ENCODE measurements at places on chromosomes 13 and 19. TPM values are rescaled to one million over a fixed set of nuclear protein-coding genes. Genes with fewer than 3 reads are reported as not detected.

ZNF765 gene
- 14.5 TPM for polyA plus RNA-seq

ZNF154 gene
- 30.9 TPM for polyA plus RNA-seq

PLIN5 gene
- 2.8 TPM for polyA plus RNA-seq

OR7C1 gene
- 0.21 TPM for polyA plus RNA-seq

NLRP11 gene
- 0.07 TPM for polyA plus RNA-seq

PLVAP gene
- polyA plus RNA-seq, result 178 TPM

MYBPC2 gene
- polyA plus RNA-seq, result 0.91 TPM

OR7D2 gene
- 0.07 TPM for polyA plus RNA-seq

SIGLEC8 gene
- polyA plus RNA-seq, result 0.08 TPM

RNU6-9 gene
- not detected for polyA plus RNA-seq

MIA gene
- 0.83 TPM for polyA plus RNA-seq

KIR2DL1 gene
- polyA plus RNA-seq, result not detected

LRRC25 gene
- 1.0 TPM for polyA plus RNA-seq

DKKL1 gene
- polyA plus RNA-seq, result 6.9 TPM

CDC42EP5 gene
- 49.9 TPM for polyA plus RNA-seq

TRAPPC6A gene
- 34.5 TPM for polyA plus RNA-seq

KCNC3 gene
- 52.4 TPM for polyA plus RNA-seq

PEX11G gene
- 5.7 TPM for polyA plus RNA-seq

KLC3 gene
- 3.0 TPM for polyA plus RNA-seq
